ENCODE measurements at places on chromosomes 13 and 19. TPM values are rescaled to one million over a fixed set of nuclear protein-coding genes. Genes with fewer than 3 reads are reported as not detected.
A peak's percentile ranks its signal among the peaks of the same experiment; 100 is the strongest.

DNA sequence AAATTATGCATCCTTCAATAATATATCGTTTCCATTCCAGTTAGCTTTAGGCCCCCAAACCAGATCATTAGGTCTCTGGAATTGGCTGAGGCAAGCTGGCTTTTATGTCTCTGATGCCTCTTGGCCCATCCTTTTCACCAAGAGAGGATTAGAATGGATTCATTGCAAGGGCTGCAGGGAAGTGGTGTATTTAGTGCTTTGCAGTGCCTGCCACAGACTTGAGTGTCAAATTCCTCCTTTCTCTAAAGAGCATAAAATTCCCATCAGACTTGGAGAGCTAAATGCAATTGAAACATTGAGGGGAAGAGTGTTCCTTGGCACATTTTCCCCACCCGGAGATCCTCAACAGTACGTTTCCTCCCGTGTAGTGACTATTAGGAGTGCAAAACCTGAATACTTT is 302.6 kb downstream of the ATP8A2 start:
- no peaks in the 10 kb centered on the region for H3K27me3 ChIP-seq
- no peak for DNase-seq
- H3K4me3 ChIP-seq: no peak overlapping the region
- no peak overlapping the region for H3K27ac ChIP-seq

DNA sequence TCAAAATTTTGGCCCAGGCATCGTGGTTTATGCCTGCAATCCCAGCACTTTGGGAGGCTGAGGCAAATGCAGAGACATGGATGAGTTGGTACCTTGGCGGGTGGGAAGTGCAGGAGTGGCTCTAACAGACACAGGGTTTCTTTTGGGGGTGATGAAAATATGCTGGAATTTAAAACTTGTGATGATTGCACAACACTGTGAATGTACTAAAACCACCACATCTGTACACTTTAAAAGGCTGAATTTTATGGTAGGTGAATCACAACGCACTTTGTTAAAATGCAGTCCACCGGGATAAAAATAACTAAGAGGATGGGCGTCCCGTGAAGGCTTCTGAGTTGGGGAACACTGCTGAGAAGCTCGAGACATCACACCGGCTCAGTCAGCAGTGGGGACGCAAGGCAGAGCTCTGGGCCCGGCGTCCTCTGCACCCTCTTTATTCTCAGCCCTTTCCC is 47.1 kb downstream of the MLLT1 start:
- peaks cover 17% of the 10 kb centered on the region for H3K36me3 ChIP-seq
- no peak for DNase-seq
- no peak overlapping the region for H3K4me3 ChIP-seq
- no peaks in the 10 kb centered on the region for H3K27me3 ChIP-seq
- H3K4me1 ChIP-seq: peaks cover 25% of the 10 kb centered on the region
- H3K27ac ChIP-seq: no peak overlapping the region

DNA sequence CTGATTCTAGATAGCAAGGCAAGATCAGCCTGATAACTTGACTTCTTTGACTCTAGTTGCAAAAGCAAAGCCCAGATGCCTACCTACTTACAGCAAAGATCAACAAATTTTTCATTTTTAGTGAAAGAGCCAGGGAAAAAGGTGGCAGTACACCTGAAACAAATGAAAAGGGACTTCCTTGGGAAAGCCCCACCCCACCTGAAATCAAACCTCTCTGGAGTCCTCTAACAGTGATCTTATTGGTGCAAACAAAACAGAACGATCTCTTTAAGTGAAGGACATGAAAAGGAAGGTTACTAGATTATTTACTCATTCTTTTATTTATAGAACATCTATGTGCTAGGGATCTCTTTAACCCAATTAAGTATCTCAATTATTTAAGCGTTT is 507 bp upstream of the LCP1 start:
- peaks cover 47% of the 10 kb centered on the region for H3K4me1 ChIP-seq
- H3K27me3 ChIP-seq: no peaks in the 10 kb centered on the region
- peak overlapping the region; percentile 99 for H3K4me3 ChIP-seq
- DNase-seq: no peak

- no peak for DNase-seq
- no peak overlapping the region for H3K27ac ChIP-seq
- no peaks in the 10 kb centered on the region for H3K27me3 ChIP-seq
- H3K4me3 ChIP-seq: no peak overlapping the region
- H3K36me3 ChIP-seq: no peaks in the 10 kb centered on the region
- no peaks in the 10 kb centered on the region for H3K4me1 ChIP-seq
Observed at GRCh38 chr13:107512551-107512950, 702.8 kb downstream of the LIG4 start.

GRCh38 chr19:2251106-2252054 is 2.3 kb downstream of the AMH start:
- peaks cover 5% of the 10 kb centered on the region for H3K36me3 ChIP-seq
- H3K4me1 ChIP-seq: peaks cover 5% of the 10 kb centered on the region
- no peak overlapping the region for H3K27ac ChIP-seq
- DNase-seq: no peak
- H3K4me3 ChIP-seq: peak overlapping the region; percentile 67
- H3K27me3 ChIP-seq: peaks cover 50% of the 10 kb centered on the region

GRCh38 chr13:88144580-88144979 is 473.4 kb downstream of the SLITRK5 start:
- no peaks in the 10 kb centered on the region for H3K27me3 ChIP-seq
- H3K4me1 ChIP-seq: no peaks in the 10 kb centered on the region
- H3K36me3 ChIP-seq: no peaks in the 10 kb centered on the region
- DNase-seq: no peak

DNA sequence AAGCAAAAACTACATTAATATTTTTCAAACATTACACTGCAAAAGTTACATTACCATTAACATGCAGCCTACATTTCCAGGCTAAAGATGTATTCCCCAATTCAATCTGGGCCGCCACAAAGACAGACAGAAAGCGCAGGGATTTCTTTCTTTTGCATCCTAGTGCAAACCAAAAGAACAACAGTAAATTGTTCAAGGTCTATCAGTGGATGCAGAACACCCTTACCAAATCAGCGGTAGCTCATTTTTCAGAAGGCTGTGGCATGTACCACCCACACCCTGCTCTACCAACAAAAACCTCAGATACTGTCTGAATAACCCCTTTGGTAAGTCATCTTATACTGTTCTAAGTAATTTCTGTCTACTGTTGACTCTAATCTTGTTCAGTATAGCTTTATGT is 3.6 kb downstream of the TPT1 start:
- no peaks in the 10 kb centered on the region for H3K27me3 ChIP-seq
- peaks cover 49% of the 10 kb centered on the region for H3K4me1 ChIP-seq
- DNase-seq: no peak
- no peak overlapping the region for H3K4me3 ChIP-seq
- peak overlapping the region; percentile 88 for H3K27ac ChIP-seq
- peaks cover 48% of the 10 kb centered on the region for H3K36me3 ChIP-seq

DNA sequence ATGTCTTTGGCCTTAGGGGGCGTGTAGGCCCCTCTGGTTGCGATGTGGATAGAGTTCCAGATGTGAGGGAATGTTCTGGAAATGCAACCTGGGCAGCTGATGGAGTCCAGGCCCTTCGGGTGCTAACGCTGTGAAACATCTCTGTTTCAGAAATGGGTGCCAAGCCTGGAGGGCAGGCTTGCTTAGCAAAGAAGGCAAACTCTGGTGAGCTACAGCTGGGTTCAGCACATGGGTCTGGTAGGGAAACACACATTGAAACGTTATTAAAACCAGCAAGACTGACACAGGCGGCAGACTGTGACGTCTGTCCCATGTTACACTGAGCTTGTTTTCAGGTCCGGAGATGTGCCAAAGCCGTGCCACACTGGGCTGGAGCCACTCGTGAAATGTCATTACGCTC is 8.6 kb upstream of the CDC16 start:
- H3K27ac ChIP-seq: peak overlapping the region; percentile 47
- H3K36me3 ChIP-seq: no peaks in the 10 kb centered on the region
- no peaks in the 10 kb centered on the region for H3K27me3 ChIP-seq
- peaks cover 37% of the 10 kb centered on the region for H3K4me1 ChIP-seq
- H3K4me3 ChIP-seq: no peak overlapping the region
- peak; percentile 16 for DNase-seq

DNA sequence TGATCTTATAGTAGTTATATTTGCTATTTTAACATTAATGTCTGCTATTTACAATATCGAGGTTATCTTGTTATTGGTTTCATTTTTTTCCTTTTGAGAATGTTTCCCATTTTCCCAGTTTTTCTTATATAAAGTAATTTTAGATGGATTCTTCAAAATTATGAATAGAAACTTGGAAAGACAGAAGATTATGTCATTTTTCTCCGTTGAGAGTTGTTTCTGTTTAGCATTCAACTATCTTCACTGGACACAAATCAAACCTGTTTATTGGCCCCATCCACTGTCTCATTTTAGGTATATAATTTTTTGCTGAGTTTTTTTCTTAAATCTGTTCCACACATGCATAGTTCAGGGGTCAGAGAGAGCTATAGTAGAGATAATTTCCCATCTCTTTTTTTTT is 1430.9 kb upstream of the MIR17HG start:
- no peaks in the 10 kb centered on the region for H3K36me3 ChIP-seq
- DNase-seq: no peak
- H3K4me3 ChIP-seq: no peak overlapping the region
- no peaks in the 10 kb centered on the region for H3K27me3 ChIP-seq

- no peaks in the 10 kb centered on the region for H3K27me3 ChIP-seq
- DNase-seq: no peak
- no peak overlapping the region for H3K27ac ChIP-seq
- no peaks in the 10 kb centered on the region for H3K4me1 ChIP-seq
Observed at GRCh38 chr13:103403148-103403740, 337.0 kb upstream of the SLC10A2 start.

- peak overlapping the region; percentile 86 for H3K27ac ChIP-seq
- H3K4me3 ChIP-seq: no peak overlapping the region
- H3K36me3 ChIP-seq: no peaks in the 10 kb centered on the region
- no peak for DNase-seq
Observed at GRCh38 chr13:46297361-46297811, 85.7 kb downstream of the LRRC63 start.

DNA sequence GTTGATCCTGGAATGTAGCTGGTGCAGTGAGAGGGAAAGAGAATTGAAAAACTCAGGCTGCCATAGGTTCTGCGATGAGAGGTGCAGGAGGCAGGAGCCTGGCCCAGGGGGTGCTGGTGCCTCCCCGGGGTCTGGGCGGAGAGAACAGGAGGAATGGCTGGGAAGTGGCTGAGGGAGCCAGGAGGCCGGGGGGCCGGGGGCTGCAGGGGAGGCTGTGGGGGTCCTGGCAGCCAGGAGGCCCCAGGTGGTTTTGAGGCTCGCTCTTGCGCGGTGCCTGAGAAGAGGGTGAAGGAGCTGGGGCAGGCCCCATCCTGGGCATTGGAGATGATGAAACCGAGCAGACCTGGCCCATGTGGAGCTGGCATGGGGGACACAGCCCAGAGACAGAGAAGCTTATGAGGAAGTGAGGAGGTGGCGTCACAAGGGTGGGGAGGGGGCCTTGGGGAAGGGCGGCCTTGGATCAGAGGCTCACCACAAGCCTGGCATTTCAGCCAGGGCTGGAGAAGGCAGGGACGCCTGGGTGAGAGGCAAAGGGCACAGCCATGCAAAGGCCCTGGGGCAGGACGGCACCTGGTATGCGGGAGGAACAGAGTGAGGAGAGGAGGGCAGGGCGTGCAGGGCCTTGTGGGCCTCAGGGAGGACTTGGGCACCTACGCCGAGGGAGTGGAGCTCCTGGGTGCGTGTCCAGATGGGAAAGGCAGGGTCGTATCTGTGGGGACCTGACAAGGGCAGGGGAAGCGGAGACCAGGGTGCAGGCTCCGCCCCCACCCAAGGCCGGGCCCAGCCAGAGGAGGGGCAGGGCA is 1.3 kb upstream of the TEKTIP1 start:
- no peak overlapping the region for H3K27ac ChIP-seq
- no peaks in the 10 kb centered on the region for H3K27me3 ChIP-seq
- H3K4me3 ChIP-seq: no peak overlapping the region
- H3K4me1 ChIP-seq: no peaks in the 10 kb centered on the region

DNA sequence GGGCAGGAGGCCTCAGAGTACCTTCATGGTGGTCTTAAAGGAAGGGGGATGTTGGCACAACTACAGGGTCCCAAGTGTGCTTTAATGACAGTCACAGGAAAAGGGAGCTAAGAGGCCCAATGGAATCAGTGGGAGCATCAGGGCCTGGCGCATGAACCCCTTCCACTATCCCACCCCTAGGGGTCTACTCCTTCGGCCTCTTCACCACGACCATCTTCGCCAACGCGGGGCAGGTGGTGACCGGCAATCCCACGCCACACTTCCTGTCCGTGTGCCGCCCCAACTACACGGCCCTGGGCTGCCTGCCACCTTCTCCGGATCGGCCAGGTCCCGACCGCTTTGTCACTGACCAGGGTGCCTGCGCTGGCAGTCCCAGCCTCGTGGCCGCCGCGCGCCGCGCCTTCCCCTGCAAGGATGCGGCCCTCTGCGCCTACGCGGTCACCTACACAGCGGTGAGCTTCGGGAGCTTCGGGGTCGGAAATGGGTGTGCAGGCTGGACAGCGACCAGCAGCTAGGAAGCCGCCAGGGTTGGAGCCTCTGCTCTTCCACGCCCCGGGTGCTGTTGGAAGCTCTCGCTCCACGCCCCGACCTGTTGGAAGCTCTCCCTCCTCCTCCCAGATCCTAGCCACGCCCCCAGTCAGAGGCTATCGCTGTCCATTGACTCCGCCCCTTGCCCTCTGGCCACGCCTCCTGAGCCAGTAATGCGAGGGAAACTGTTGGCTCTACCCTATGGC is 6.0 kb downstream of the PLPPR2 start:
- no peaks in the 10 kb centered on the region for H3K27me3 ChIP-seq
- H3K4me3 ChIP-seq: no peak overlapping the region
- no peak for DNase-seq
- no peak overlapping the region for H3K27ac ChIP-seq
- peaks cover 2% of the 10 kb centered on the region for H3K4me1 ChIP-seq

GRCh38 chr13:32009362-32009761 is 22.2 kb upstream of the FRY start:
- H3K36me3 ChIP-seq: no peaks in the 10 kb centered on the region
- no peak overlapping the region for H3K27ac ChIP-seq
- H3K27me3 ChIP-seq: no peaks in the 10 kb centered on the region
- H3K4me1 ChIP-seq: no peaks in the 10 kb centered on the region

The TINCR gene
- total RNA-seq: 2.7 TPM

The SELENOV gene
- total RNA-seq: not detected

The C13orf46 gene
- 33.9 TPM for total RNA-seq

The KIR2DL3 gene
- 0.45 TPM for total RNA-seq

The TEAD2 gene
- total RNA-seq: 0.20 TPM

The LRRC63 gene
- total RNA-seq: 0.43 TPM

Measured in T-cell (primary cell).